ENCODE measurements at places on chromosomes 1 and 21.

GRCh38 chr1:160823296-160823695 is 27.3 kb downstream of the LY9 start:
- DNase-seq = no peak

DNA sequence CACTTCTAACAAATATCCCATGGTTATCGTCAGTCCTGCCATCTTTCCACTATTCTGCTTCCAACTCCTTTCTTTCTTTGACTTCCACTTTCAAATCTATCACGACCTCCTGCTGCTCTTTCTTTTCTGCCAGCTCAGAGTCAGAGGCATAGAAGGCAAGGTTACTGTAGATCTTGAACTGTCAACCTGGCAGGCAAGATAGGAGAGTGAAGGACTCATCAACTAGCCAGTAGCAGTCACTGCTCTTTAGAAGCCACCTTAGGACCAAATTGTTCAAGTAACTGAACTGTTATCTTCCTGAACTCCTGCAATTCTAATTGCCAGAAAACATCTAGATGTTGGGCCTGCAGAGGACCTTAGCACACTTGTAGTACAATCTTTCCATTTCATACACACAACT is 13.1 kb upstream of the FCER1A start:
- DNase-seq = no peak

- peak; percentile 69 for DNase-seq
Observed at GRCh38 chr1:68103884-68104554, 53.6 kb upstream of the DIRAS3 start.

GRCh38 chr1:59094001-59094400 is 202.9 kb upstream of the FGGY start:
- no peak for DNase-seq

DNA sequence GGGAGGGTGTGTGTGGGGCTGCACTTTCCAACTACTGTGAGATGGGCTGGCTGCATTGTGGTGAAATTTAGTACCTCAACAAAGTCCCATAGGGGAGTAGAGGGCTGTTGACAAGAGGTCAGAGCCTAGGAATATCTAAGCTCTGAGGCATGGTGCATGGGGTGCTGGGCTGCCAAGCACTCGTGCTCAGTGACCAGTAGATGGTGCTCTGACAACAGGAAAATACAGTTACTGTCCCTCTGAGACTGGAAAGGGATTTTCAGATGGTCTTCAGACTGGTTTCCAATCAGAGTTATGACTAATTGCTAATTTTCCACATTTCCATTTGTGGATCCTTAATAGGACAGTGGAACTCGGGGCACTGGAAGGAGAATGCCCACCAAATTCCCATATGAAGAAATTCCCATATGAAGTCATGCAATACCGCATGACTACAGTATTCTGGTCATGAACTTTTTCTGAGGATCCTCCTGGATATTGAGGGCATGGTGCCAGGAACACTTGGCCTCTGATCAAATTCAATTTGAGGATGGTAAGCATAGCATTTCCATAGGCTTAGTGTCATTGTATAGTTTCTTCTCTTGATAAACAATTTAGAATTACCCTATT is 4.1 kb upstream of the CACNA1E start:
- peak; percentile 75 for DNase-seq

- no peak for DNase-seq
Observed at GRCh38 chr1:34975338-34975737, 9.8 kb downstream of the TMEM35B start.

DNA sequence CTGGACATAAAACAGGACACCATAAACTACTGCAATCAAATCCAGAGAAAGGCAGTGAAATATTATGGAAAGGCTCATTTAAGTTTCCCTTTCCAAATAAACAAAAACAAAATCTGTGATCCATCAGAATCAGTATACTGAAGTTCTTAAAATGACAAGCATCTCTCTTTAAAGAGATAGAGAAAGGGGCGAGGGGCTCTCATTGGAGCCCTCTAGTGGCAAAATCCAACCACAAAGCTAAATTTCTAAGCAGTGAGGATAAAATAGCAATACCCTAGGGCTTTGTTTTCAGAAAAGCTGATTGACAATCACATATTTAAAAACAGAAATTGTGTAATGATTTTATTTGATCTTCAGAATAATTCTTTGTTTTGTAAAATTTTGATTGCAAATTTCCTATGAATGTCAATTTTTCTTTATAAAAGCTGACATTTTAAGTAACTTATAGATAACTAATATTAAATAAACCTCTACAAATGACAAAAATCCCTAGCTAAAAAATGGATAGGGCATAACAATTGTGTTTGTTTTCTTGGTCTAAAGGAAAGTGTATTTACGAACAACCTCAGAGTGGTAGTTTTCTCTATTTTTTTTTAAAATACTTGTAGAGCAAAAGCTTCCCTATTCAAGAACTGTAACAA is 138.2 kb downstream of the COL24A1 start:
- peak; percentile 59 for DNase-seq

DNA sequence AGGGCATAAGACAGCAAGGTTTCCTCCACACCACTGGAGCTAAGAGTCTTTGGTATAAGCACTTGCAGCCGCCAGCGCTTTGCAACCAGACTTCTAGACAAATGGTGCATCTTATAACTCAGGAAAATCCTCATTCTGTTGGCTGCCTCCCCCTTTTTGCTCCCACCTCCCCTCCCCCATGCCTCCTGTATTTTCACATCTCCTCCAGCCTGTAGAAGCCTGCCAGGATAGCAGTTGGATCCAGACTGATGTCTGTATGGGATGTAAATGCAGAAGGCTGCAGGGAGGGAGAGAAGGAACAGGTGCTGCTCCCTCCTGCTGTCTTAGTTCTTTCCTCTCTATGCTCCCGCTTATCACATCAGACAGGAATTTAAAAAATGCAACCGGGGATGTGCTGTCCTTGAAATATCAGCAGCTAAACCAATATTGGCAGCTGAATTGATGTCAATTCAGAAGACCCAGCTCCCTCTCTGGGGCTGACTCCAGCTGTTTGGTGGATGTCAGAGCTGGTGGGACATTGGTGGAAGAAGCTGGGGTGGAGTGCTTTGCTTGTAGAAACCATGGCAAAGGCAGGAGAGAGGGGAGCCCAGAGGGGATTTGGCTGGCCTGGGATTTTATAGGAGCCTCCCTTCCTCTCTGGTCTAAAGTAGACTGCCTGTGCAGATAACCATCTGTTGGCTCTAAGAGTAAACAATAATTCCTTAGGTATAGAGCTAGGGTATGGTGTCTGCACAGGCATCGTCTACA is 53.5 kb downstream of the NFASC start:
- peak; percentile 52 for DNase-seq

GRCh38 chr1:114093624-114094362 is 59.9 kb downstream of the SYT6 start:
- no peak for DNase-seq

DNA sequence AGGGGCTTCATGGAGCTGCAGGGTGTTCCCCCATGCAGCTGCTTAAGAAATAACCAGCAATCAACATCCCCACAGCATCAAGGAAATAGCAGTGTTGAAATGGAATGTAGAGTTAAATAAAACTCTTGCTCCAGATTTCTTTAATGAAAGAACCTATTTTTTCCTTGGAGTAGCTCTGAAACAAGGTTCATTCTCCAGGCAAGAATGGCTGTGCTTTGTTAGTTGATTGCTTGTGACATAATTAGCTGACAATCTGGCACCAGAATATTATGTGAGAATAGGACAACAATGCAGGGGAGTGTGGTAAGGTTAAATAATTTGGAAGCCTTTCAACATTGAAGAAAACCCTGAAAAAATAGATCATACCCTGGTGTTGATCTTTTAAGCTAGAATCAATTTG is 254.2 kb upstream of the RRP15 start:
- no peak for DNase-seq

GRCh38 chr1:29700491-29700890 is 464.2 kb downstream of the PTPRU start:
- no peak for DNase-seq

GRCh38 chr1:174445351-174445750 is 2.4 kb upstream of the GPR52 start:
- no peak for DNase-seq

- DNase-seq = peak; percentile 70
Observed at GRCh38 chr1:205484985-205485967, 19.2 kb upstream of the CDK18 start.

- DNase-seq = no peak
Observed at GRCh38 chr1:34178072-34178471, 1.4 kb downstream of the C1orf94 start.

GRCh38 chr1:45018599-45019230 is 6.7 kb downstream of the UROD start:
- DNase-seq = no peak

GRCh38 chr1:15177710-15178166 is 24.2 kb downstream of the TMEM51 start:
- no peak for DNase-seq

GRCh38 chr21:45741691-45742090 is 98.2 kb downstream of the PCBP3 start:
- no peak for DNase-seq

DNA sequence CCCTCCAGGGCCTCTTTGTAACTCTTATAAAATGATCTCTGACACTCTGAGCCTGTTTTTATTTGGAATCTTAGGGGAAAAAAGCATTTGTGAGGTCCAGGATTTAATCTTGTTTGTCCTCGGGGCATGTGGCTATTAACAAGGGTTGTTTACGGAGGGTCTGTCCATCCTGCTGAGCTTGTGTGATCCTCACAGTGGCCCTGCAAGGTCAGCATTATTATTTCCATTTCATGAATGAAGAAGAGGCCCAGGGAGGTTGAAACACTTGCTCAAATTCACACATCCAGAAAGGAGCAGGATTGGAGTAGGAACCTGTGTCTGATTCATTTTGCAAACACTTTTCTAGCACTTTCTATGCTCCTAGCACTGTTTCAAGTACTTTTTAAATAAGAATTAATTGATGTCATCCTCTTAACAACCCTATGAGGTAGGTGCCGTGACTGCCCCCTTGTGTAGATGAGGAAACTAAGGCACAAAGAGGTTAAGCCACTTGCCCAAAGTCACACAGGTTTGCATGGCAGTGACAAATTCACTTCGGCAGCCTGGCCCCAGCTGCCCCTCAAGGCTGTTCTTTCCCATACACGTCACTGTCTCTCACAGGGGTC is 178.9 kb downstream of the MIS18A start:
- DNase-seq = no peak
